CD4-positive, alpha-beta T cell treated with Interleukin-15 for 4 hours (primary cell): ENCODE measurements at places on chromosomes 12 and 14.

DNA sequence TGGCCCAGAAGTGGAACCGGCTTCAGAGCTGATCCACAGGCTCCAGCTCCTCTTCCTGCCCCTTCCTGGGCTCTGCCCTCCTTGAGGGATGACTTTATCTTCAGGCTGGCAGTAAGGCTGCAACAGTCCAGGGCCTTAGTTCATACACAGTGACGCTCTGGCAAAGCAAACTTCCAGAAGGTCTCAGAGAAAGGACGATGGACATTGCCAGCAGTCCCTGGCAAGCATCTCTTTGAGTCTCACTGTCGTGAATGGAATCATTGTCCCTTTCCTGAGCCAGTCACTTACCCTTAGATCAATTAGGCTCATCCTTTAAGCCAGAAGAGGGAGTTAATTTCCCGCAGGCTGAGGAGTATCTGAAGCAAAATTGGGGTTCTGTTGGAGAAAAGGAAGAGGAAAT is 8.6 kb downstream of the AK7 start:
- DNase-seq: no peak

DNA sequence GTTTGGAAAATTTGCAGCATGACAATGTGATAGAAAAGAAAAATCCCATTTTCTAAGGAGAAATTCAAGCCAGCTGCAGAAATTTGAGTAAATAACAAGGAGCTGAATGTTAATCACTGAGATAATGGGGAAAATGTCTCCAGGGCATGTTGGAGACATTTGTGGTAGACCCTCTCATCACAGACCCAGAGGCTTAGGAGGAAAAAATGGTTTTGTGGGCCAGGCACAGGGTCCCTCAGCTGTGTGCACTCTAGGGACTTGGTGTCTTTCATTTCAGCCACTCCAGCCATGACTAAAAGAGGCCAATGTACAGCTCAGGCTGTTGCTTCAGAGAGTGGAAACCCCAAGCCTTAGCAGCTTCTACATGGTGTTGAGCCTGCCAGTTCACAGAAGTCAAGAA is 111.4 kb upstream of the SYT10 start:
- DNase-seq: no peak

- no peak for DNase-seq
Observed at GRCh38 chr12:15931590-15932053, 20.5 kb downstream of the DERA start.

GRCh38 chr12:19496219-19496878 is 57.1 kb downstream of the AEBP2 start:
- no peak for DNase-seq

DNA sequence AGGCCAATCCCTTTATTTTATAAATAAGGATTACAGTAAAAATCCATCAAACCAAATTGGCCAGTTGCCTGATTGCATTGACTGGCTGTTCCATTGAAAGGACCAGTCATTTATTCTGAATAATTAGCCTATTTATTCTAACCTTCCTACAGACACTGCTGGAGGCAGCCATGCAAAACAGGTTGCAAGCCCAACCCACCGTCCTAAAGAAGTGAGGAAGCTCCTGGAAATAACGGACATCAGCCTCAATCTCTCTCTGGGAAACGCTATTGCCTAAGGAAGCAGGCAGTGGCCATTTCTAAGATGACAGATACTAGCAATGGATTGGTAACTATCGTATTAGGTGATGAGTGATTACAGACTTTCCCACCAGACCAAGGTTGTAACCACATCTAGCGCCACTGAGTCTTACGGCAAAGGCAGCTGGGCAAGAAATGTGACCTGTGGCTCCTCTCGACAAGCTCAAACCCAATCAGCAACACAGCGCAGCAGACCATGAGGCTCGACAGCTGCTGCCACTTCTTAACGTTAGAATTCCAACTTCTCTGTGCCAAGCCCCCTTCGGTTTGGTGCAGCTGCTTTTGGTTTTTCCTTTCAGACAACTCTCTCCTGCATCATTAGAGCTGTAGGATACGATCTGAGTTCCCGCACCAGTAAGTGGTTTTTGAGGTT is 134.2 kb downstream of the KCNK10 start:
- no peak for DNase-seq

DNA sequence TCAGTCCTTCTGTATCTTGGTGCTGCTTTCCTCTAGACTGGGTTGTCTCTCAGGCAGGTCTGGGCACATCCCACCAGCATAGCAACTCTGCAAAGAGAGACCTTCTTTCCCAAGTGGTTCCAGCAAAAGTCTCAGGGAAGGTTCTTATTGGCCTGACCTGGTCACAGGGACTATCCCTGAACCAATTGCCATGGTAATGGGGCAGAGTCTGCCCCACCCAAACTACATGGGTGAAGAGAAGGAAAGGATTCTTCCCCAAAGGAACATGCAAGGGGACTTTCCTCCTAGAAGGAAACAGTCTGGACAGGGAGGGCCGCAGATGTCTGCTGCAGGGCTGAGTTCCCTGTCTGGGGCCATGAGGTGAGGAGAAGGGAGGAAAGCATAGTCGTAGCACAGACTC is 122.2 kb upstream of the NCOR2 start:
- no peak for DNase-seq

DNA sequence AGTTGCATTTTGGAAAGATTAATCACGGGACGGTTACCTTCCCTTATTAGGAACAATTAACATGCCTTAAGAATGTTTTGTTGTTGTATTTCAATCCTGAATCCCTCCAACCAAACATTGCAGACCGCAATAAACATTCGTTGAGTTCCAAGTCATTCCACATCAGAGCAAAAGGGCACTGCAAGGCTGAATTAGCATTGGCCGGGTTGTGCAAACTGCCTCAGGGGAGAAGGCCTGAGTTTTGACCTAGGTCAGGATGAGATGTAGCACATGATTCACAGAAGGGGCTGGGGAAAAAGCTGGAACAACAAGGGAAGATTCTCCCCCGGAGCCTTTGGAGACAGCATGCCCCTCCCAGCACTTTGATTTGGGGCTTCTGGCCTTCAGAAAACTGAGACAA is 82.1 kb upstream of the BDKRB2 start:
- DNase-seq: no peak

GRCh38 chr14:38350102-38350501 is 94.2 kb upstream of the CLEC14A start:
- no peak for DNase-seq

DNA sequence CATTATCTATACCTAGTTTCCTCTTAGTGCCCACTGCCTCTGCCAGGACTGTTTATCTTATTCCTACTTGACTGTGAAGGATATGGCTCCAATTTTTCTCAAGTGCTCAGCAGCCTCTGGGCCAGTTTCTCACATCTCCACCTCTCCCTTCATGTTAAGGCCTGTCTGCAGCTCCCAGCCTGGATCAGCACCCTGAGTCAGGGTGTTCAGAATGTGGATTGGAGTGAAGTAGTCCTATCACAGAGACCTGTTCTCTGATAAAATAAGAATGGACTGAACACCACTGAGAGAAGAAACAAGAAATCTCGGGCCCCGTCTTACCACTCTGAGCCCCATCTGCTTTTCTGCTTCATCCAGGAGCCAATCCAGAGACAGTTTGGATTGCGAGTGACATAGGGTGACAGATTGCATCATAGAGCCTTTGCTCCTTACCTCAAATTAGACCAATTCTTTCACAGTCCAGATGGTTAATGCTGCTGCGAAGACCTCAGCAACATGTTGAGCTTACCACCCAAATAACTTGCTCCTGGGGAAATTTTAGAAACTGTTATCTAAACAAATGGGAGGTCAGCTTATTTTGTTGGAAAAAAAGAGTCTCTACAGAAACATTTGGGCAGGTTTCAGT is 473.1 kb downstream of the PDZRN4 start:
- DNase-seq: no peak

- DNase-seq: no peak
Observed at GRCh38 chr14:22010545-22011252, 337.1 kb upstream of the OR4E1 start.

DNA sequence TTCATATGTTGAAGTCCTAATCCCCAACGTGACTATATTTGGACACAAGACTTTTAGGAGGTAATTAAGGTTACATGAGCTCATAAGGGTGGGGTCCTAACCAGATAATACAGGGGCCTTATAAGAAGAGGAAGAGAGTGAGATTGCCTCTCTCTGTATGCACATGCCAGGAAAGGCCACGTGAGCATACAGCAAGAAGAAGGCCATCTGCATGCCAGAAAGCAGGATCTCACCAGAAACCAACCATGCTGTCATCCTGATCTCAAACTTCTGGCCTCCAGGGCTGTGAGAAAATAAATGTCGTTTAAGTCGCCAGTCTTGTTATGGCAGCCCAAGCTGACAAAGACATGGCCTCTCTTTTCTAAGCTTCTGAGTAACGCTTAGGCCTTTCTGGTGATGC is 69.0 kb upstream of the GPHB5 start:
- DNase-seq: no peak

- DNase-seq: no peak
Observed at GRCh38 chr14:68104518-68104917, 284.9 kb downstream of the RAD51B start.

DNA sequence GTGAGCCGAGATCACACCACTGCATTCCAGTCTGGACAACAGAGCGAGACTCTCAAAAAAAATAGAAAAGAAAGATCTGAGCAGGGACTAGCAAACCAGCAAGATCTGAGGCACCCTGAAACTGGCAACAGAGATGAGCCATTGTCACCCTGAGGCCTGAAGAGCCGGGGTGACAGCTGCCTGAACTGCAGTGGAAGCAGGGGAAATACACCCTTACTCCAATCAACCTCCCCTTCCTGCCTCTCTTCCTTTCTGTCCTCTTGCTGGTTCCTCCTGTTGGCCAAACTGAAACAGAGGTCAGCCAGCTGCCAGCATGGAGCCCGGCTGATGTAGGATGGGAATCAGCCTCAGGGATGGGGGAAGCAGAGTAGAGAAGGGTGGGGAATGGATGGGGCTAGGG is 192.0 kb downstream of the CHST11 start:
- DNase-seq: no peak

DNA sequence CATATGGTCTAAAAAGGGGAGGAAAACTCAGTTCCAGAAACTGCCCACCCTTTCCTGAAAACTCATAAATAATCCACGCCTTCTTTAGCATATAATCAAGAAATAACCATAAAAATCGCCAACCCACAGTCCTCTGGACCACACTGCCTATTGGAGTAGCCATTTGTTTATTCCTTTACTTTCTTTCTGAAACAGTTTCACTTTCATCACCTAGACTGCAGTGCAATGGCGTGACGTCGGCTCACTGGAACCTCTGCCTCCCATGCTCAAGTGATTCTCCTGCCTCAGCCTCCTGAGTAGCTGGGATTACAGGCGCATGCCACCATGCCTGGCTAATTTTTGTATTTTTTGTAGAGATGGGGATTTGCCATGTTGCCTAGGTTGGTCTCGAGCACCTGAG is 44.2 kb downstream of the CLMN start:
- no peak for DNase-seq

DNA sequence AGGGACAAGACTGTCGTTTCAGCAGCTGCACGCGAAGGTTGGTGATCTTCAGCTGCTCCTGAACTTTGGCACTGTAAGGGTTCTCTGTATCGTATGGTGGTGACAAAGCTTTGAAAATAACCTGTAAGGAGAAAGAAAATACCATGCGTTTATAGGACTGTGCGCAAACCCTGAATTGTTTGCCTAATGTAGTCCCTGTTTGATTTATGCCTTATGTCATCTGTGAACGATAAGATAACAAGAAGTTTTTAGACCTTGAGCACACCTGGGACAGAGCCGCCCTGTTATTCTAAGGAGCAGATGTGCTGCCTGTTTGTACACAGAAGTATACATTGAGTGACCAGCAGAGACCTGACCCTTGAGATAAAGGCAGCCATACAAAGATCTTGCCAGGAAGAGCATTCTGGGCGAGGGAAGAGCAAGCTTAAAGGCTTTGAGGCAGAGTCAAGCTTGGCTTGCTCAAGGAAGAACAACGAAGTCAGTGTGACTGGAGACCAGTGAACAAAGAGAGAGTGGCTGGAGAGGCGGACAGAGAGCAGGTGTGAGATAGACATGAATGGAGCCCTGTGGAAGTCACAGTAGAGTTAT is 52.4 kb downstream of the NTN4 start:
- no peak for DNase-seq

DNA sequence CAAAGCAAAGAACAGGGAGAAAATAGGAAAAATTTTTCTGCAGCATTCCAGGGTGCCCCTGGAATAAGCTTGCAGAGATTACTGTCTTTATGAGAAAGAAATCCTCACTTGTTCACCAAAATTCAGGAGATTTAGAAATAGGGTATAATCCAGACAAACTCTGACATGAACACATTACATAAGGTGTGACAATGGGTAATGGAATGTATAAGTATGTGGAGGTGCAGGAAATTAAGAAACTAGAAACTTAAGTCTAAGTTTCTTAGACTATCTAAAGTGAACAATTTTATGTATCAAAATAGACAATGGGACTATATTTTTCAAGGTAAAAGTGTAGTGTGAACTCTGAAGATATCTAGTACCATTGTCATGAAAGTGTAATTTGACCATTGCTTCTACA is 140.0 kb upstream of the KITLG start:
- no peak for DNase-seq

- DNase-seq: peak; percentile 31
Observed at GRCh38 chr14:72810201-72810600, 83.7 kb downstream of the DPF3 start.

DNA sequence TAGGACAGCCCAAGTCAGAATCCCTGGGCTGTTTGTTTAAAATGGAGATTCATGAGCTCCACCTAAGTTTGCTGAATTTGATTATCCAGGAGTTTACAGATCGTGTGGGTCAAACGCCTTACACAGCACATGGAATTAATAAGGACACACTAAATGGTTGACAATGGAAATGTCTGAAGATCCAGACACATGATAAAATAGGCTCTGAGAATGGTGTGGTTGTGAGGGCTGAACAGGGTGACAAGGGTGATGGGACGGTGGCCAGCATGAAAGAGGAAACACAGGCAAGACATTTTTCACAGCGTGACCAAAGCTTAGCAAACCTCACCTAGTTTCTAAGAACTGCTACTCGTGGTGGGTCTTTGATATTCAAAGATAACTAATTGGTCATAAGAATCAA is 12.5 kb downstream of the VWF start:
- no peak for DNase-seq

- DNase-seq: no peak
Observed at GRCh38 chr14:22427771-22428231, 161.2 kb downstream of the DAD1 start.

GRCh38 chr12:12505544-12506495 is 56.8 kb downstream of the DUSP16 start:
- DNase-seq: peak; percentile 24

DNA sequence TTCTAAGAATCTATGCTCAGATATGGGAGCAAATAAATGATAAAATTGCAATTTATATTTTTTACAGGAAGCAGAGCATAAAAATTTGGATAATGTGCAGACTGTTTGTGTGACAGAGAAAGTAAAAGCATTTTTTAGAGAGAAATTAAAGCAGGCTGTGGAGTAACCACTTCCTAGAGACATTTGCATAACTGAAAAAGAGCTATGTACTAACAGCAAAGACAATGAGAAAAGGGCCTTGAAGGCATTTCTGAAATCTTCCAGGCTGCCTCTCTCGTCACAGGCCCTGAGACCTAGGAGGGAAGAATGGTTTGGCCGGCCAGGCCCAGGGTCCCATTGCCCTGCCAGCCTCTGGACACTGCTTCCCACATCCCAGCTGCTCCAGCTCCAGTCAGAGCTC is 247.2 kb downstream of the ALX1 start:
- no peak for DNase-seq
